ENCODE measurements at places on chromosomes 1 and 21. TPM values are rescaled to one million over a fixed set of nuclear protein-coding genes. Genes with fewer than 3 reads are reported as not detected.
A peak's percentile ranks its signal among the peaks of the same experiment; 100 is the strongest.

DNA sequence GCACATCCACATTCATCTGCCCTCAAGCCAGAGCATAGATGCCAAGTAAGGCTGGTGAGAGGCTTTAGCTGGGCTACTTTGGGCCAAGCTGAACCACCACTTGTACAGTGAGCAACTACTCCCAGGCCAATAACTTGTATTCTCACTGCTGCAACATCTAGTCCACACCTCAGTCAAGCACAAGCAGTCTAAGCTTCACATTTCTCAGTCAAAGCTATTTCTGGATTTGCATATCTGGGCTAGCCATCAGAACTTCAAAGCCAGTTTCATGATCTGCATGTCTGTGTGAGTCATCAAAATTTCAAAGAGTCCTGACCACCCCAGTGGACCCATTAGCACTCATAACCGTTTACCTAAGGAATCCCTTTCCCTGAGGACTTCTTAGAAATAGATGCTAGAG, 77.7 kb upstream of the DIRAS3 start:
- no peak overlapping the region for H3K4me3 ChIP-seq
- no peaks in the 10 kb centered on the region for H3K36me3 ChIP-seq
- H3K27me3 ChIP-seq: no peaks in the 10 kb centered on the region
- peak; percentile 52 for DNase-seq
- H3K27ac ChIP-seq: no peak overlapping the region
- H3K4me1 ChIP-seq: peaks cover 11% of the 10 kb centered on the region

DNA sequence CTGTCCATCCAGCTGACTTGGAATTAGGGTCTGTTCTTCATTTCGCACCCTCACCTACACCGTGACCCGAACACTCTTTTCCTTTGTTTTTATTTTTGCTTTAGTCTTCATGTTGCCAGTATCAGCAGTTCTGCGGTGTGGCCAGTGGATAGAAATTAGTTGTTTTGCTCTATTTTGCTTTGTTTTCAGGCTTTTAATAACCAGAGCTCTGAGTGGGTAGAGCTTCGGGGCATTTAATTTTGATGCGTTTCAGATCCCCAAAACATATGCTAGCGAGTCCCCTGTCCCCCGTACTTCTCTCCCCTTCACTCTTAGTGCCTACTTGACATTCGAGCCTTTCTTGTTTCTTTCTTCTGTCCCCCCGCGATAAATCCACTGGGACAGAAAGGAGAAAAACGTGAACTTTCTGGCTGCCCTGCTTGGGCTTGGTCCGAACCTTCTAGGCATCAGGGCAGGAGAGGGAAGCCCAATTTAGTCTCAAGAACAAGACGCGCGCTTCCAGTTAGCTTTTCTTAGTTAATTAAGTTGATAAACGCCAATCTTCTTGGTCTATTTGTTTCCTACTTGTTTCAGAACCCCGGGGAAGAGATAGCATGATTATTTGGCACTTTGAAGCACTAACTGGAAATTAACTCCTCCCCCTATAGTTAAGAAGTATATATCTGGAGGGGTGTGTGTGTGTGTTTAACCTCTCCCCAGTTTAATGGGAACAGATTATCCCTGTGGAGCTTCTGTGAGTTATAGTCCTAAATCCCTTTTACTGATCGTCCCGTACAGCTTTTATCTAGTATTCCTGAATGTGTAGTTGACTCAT, 839 bp downstream of the SWT1 start:
- H3K27me3 ChIP-seq: no peaks in the 10 kb centered on the region
- peak overlapping the region; percentile 89 for H3K4me3 ChIP-seq
- peak; percentile 42 for DNase-seq
- H3K4me1 ChIP-seq: peaks cover 14% of the 10 kb centered on the region
- peak overlapping the region; percentile 96 for H3K27ac ChIP-seq

Gene MYCL
- 0.32 TPM for total RNA-seq

Gene TMPRSS2
- not detected for total RNA-seq

DNA sequence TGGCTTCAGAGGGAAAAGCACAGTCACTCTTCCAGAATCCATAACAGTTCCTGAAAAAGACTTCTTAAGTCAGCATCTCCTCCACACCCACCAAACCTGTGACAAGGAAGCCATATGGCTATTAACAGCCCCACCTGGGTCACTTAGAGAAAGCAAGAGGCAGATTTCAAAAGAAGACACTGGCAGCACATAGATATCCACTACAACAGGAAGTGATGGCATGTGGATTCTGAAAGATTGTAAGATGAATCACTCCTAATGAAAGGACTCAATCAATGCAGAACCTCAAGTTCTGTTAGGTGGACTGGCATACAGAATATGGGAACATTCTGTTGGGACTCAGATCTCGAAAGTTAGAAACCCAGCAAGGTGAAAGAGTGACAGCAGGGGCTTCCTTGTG, 365.9 kb downstream of the TGFB2 start:
- H3K27ac ChIP-seq: no peak overlapping the region
- no peak overlapping the region for H3K4me3 ChIP-seq
- peaks cover 23% of the 10 kb centered on the region for H3K4me1 ChIP-seq
- DNase-seq: peak; percentile 32

- no peaks in the 10 kb centered on the region for H3K36me3 ChIP-seq
- H3K4me1 ChIP-seq: peaks cover 34% of the 10 kb centered on the region
These were observed 32.7 kb upstream of the WASF2 start for GRCh38 chr1:27522432-27523336.

- peak overlapping the region; percentile 13 for H3K27ac ChIP-seq
- H3K36me3 ChIP-seq: no peaks in the 10 kb centered on the region
- no peaks in the 10 kb centered on the region for H3K27me3 ChIP-seq
- peak overlapping the region; percentile 38 for H3K4me3 ChIP-seq
- H3K4me1 ChIP-seq: peaks cover 28% of the 10 kb centered on the region
These were observed 28.6 kb upstream of the ZNF496 start for GRCh38 chr1:247360116-247360898.

Gene NPHS2
- total RNA-seq: not detected

DNA sequence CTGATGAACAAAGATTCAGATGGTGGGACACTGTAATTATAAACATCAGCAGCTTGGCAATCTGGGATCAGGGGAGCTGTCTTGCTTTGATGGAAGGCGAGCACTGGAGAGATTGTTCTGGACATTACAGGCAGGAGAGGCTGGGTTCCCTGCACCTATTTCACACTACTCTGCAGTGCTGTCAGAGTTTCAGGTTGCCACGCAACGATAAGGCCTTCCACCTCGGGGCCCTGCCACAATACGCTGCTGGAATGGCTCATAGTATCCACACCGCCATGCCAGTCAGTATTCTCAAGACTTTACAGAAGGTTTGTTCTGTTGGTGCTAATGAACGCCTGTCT, 96.8 kb downstream of the GLIS1 start:
- no peaks in the 10 kb centered on the region for H3K36me3 ChIP-seq
- H3K4me3 ChIP-seq: no peak overlapping the region
- H3K4me1 ChIP-seq: peaks cover 9% of the 10 kb centered on the region
- H3K27ac ChIP-seq: no peak overlapping the region
- DNase-seq: no peak
- H3K27me3 ChIP-seq: peaks cover 9% of the 10 kb centered on the region

Gene CAP1
- total RNA-seq: 560 TPM

DNA sequence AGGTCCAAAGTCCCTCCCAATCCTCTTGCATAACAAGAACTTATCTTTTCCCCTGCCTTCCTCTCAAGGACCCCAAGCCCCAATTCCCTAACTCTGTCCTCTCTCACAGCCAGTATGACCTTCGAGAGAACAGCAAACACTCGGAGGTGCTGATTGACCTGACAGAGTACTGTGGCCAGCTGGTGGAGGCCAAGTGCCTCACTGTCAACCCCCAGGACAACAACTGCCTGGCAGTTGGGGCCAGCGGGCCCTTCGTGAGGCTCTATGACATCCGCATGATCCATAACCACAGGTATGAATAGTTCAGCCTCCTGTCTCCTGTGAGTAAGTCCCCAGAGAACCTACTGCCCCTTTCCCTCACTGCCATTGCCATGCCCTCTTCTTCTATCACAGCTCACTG, 29.9 kb upstream of the TMEM222 start:
- H3K4me1 ChIP-seq: peaks cover 5% of the 10 kb centered on the region
- peak; percentile 70 for DNase-seq

DNA sequence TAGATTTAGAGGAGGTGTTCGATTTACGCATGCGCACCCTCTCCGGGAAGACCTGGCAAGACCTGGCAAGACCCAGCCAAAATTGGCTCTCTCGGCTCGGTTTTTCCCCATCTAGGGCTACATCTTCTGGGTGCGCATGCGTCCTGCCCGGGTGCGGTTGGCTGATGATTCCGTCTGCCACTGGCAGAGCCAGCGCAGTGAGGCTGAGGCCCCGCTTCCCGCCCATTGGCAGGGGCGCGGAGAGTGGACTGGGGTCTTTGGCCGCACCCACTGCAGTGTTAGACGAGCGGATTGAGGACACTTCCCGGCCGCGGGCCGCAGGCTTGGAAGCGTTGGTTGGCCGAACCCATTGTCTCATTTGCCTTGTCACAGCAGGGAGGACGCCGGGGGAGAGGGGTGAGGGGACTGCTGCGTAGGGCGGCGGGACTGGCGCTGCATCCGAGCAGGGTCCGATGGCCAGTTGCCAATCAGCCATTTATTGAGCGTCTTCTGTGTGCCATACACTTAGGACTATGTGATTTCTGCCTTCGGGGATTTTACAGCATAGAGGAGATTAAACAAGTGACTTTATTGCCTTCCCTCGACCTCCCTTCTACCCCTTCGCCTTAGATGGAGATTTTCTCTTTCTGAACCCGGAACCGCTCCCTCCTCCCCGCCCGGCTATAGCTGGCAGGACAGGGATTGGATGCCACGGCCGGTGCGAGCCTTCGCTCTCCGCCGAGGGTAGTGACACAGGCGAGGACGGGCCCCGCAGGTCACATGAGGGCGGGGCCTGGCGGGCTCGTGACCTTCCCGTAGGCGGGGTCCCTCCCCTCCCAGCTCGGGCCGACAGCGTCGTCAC, 43.7 kb downstream of the MEF2D start:
- H3K36me3 ChIP-seq: no peaks in the 10 kb centered on the region
- peak overlapping the region; percentile 74 for H3K4me3 ChIP-seq
- no peaks in the 10 kb centered on the region for H3K27me3 ChIP-seq
- peak; percentile 99 for DNase-seq
- peaks cover 12% of the 10 kb centered on the region for H3K4me1 ChIP-seq
- H3K27ac ChIP-seq: peak overlapping the region; percentile 99

Gene OR2L8
- not detected for total RNA-seq

Gene VSIG8
- not detected for total RNA-seq

Gene DNAH14
- 12.6 TPM for total RNA-seq

GRCh38 chr21:44742418-44743153, 31.2 kb upstream of the TSPEAR start:
- peak; percentile 28 for DNase-seq
- peaks cover 13% of the 10 kb centered on the region for H3K27me3 ChIP-seq
- H3K36me3 ChIP-seq: no peaks in the 10 kb centered on the region
- H3K4me3 ChIP-seq: no peak overlapping the region
- H3K27ac ChIP-seq: no peak overlapping the region

- H3K4me1 ChIP-seq: peaks cover 55% of the 10 kb centered on the region
- no peaks in the 10 kb centered on the region for H3K36me3 ChIP-seq
- H3K27me3 ChIP-seq: no peaks in the 10 kb centered on the region
- peak within 1 kb of the TSS; percentile 97 for H3K4me3 ChIP-seq
- peak within 1 kb of the TSS; percentile 93 for H3K27ac ChIP-seq
These were observed at the start of gene CTTNBP2NL for GRCh38 chr1:112395821-112396652. Gene CTTNBP2NL, plus strand, starts transcription at chr1:112396214. Its CDS starts 19,952 bp downstream, at chr1:112416166.

DNA sequence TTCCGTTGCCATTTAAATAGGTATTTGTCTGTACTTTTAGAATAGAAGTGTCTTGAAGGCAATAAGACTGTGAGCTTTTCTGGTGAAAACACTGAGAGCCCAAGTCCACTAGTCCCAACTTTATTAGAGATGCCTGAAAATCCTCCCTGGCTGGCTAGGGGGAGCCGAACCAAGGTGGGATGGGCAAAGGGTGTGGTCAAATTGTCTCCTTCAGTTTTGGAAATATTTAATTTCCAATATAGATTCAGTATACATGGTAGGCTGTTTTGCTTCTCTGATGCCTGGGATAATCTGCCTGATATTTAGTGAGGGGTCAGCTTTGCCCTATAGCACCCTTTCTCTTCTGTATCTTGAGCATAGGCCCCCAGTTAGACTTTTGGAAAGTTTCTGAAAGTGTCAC, 3.5 kb downstream of the ROR1 start:
- no peaks in the 10 kb centered on the region for H3K27me3 ChIP-seq
- H3K36me3 ChIP-seq: no peaks in the 10 kb centered on the region
- no peak for DNase-seq
- H3K4me3 ChIP-seq: no peak overlapping the region
- H3K4me1 ChIP-seq: peaks cover 22% of the 10 kb centered on the region

DNA sequence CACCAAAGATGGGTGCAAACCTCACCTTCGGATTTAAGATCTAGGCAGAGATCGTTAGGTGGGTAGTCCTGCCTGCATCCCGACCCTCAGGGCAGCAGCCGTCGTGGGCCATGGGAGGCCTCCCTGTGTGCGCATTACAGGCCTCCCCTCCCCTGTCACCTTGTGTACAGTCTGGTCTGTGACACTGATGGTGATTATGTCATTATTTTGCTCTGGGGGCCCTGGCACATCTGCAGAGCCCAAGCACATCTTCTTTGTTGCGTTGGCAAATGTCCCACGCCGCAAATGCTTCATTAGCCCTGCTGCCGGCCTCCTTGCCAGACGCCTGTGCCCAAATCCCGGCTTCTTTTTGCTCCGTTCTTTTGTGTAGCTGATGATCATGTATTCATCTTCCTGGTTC, 31.7 kb downstream of the PROX1 start:
- H3K27ac ChIP-seq: no peak overlapping the region
- no peak for DNase-seq
- H3K4me3 ChIP-seq: no peak overlapping the region
- H3K4me1 ChIP-seq: no peaks in the 10 kb centered on the region
- H3K27me3 ChIP-seq: no peaks in the 10 kb centered on the region

- H3K4me1 ChIP-seq: no peaks in the 10 kb centered on the region
- no peak overlapping the region for H3K27ac ChIP-seq
- H3K27me3 ChIP-seq: no peaks in the 10 kb centered on the region
These were observed 44.3 kb upstream of the HPDL start for GRCh38 chr1:45282351-45282750.

DNA sequence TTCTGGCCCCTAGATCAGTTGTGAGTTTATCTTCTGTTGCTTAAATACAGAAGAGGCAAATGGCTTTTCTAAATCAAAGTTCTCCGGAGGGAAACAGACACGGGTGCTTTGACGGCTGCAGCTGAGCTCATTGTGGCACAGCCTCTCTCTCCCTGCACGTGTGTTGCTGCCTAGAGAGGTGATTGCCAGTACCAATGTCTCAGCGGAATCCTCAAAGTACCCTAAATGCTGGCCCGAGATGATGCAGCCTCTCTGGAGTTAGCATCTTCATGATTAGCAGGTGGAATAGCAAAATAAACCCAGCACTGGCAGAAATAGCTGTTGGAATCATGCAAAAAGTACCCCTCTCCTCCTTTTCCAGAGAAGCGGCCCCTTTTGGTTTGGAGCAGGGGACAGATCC, 192.2 kb downstream of the PRDM2 start:
- H3K36me3 ChIP-seq: no peaks in the 10 kb centered on the region
- no peak for DNase-seq
- H3K4me1 ChIP-seq: no peaks in the 10 kb centered on the region
- peaks cover 39% of the 10 kb centered on the region for H3K27me3 ChIP-seq
- H3K4me3 ChIP-seq: no peak overlapping the region

Gene LRRC39
- total RNA-seq: not detected
